ENCODE measurements at places on chromosomes 13 and 19.

GRCh38 chr13:95275322-95276036 lies 25.8 kb downstream of the ABCC4 start:
- no peak for DNase-seq

GRCh38 chr19:6020166-6020882 lies 42.4 kb upstream of the RANBP3 start:
- DNase-seq = no peak

- DNase-seq = no peak
Observed at GRCh38 chr19:38133319-38133718, 90.7 kb downstream of the DPF1 start.

DNA sequence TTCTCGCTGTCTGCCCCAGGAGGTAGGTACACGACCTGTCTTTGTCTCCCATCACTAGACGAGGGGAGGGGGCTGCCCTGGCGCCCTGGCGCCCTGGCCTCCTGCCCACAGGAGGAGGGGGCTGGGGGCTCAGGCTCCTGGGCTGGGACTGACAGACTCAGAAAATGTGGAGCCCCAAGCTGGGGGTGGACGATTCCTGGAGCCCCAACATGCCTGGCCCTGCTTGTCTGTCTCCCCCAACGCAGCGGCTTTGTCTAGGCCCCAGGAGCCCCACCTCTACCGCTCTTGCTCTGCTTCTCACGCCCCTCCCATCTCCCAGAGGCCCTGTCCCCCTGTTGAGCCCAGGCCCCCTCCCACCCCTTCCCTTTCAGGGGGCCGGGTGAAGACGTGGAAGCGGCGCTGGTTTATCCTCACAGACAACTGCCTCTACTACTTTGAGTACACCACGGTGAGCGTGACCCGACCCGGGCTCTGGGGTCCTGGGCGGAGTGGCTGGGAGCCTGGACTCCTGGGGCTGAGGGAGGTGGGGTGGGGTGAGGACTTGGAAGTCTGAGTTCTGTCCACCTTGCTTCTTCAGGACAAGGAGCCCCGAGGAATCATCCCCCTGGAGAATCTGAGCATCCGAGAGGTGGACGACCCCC lies 8.6 kb downstream of the CYTH2 start:
- DNase-seq = no peak

- no peak for DNase-seq
Observed at GRCh38 chr13:40101708-40102359, 446.4 kb downstream of the COG6 start.

DNA sequence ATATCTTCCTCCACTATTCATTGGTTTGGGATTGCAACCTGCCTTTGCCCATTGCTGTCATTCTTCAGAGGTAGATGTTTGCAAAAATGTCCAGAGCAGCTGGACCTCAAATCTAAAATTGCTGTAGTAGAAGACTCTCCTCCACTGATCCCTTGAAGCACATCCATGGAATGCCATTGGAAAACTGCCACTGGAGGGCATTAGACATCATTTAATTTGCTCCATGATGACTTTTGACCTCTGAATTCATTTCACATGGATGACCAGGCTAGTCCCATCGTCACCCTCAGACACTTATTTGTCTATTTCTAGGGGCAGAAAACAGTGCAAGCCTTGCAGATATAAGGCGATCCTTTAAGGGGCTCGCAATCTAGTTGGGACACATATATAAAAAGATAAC lies 33.9 kb upstream of the FLT1 start:
- DNase-seq = no peak

DNA sequence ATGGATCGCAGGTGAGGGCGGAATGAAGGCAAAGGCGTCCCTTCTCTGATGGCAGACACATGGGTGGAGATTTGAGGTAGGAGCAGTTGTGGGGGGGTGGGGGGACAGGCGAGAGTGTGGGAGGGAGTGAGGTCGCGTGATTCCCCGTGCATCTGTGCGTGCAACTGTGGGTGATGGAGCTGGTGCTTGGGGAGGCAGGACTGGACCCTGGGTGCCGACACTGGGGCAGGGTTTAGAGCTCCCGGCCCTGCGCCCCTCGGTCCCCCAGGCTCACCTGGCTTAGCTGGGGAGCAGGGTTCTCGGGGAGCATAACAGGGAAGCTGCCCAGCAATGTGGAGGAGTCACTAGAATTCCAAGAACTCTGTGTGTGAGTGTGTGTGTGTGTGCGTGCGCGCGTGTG lies 3.4 kb downstream of the TMPRSS9 start:
- DNase-seq = no peak

Measured in CD4-positive, alpha-beta T cell treated with Interleukin-10 for 1 hour (primary cell).